ENCODE measurements at places on chromosomes 1 and 21.

DNA sequence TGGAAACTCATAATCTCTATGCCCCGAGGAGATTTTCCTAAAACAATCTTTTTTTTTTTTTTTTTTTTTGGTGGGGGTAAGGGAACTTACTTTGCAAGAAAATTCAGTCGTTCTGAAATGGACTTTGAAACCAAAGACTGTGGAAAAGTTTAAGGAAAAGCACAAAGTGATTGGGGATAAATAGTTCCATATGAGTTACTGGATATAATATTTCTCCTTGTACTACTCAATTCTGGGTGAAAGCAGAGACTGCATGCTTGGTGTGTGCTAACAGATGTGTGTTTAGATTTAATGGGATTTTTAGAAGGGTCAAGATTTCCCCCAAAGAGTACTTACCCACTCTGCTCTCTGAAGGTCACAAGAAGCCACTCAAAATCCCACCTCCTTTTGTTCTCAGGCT lies 204.9 kb upstream of the USP24 start:
- no peak for DNase-seq

DNA sequence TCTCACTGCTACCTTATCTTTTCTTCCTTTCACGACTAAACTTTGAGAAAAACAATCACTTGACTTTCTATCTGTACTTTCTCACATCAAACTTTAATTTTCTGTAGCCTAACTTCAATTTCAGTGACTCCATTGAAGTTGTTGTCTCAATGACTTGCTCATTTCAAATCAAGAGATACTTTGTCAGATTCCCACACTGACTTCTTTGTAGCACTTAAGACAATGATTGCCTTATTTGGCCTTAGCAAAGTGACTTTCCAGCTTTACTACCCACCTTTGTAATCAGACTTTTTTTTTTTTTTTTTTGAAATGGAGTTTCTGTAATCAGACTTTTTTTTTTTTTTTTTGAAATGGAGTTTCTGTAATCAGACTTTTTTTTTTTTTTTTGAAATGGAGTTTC lies 37.0 kb downstream of the AGO4 start:
- DNase-seq: no peak

- DNase-seq: no peak
These were observed 36.4 kb upstream of the BCL9 start for GRCh38 chr1:147504801-147505311.

DNA sequence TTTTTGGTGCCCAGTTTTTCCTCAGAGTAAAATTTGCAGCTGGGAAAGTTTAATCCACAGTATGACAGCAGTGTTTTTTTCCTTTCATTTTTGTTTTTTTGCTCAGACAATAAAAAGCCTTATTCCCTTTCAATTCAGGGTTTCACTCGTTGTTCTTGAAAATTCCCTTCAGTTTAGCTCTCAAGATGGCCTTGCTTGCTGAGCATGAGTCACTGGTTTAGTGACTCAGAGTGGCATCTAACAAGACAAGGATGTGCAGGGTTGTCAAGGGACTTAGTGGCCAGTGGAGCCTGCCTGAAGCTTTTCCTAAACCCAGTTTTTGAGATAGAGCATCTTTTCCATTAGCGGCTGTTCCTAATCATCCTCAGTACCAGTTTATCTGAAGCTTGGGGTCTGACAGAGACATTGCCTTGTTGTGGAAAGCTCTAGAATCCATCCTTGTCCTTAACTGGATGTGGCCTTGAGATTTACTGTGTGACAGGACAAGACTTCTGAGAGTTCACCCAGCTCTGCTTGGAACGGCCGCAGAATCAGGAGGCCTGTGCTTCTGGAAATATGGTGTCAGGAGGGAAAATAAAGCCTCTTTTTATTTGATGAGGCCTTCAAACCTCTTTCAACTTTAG lies 48.4 kb upstream of the DNAJC6 start:
- DNase-seq: peak; percentile 82

DNA sequence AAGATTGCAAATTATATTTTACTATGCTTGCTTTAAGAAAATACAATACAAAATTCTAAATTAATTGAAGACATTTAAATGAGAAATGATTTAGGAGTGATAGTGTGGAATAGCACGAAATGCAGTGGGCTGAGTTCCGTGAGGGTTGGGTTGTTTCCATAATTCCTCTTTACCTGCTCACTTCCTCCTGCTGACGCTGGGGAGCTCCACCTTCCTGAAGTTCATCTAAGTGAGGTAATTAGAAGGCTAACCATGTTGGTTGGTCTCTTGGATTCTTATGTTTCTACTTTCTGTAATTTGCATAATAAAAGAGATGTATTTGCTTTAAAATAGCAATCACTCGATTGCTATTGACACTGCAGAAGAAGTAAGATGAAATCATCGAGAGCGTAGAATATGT lies 4.7 kb downstream of the OR14I1 start:
- DNase-seq: no peak

DNA sequence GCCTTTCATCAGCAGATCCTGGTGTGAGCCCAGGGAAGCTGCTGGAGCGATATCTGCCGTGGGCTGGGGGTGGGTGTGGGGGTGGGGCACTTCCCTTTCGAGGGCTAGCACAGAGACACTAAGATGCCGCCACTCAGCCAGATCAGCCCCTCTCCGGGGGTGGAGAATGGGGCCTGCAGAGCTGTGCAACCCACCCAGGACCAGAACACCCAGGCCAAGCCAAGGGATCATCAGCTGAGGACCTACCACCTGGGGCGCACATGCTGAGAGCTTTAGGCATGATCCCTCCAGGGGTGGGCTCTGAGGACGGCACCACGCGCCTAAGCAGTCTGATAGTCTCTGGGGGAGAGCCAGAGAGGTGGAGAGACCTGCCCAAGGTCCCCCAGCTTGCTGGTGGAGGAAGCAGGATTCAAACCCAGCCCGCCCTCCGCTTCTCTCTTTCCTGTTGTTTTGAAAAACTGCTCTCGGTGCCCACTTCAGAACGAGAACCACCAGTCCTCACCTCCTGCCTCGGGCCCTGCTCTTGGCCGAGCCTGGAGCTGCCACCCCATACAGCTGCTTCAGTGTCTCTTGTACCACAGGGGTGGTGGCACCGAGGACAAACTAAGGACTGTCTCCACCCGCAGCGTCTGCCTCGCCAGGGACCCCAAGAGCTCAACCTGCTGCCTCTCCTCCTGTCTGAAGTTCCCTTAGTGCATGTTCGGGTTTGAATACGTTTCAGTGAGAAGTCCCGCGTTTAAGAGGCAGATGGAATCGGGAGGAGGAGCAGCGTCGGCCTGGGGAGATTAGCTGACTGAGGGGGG lies 39.7 kb upstream of the RUNX3 start:
- DNase-seq: no peak

- no peak for DNase-seq
These were observed 46.5 kb downstream of the SNRPE start for GRCh38 chr1:203907901-203908300.

GRCh38 chr1:170307426-170307825 lies 161.7 kb downstream of the NTMT2 start:
- DNase-seq: peak; percentile 92

GRCh38 chr1:248703674-248704073 lies 1.1 kb upstream of the OR14I1 start:
- no peak for DNase-seq

DNA sequence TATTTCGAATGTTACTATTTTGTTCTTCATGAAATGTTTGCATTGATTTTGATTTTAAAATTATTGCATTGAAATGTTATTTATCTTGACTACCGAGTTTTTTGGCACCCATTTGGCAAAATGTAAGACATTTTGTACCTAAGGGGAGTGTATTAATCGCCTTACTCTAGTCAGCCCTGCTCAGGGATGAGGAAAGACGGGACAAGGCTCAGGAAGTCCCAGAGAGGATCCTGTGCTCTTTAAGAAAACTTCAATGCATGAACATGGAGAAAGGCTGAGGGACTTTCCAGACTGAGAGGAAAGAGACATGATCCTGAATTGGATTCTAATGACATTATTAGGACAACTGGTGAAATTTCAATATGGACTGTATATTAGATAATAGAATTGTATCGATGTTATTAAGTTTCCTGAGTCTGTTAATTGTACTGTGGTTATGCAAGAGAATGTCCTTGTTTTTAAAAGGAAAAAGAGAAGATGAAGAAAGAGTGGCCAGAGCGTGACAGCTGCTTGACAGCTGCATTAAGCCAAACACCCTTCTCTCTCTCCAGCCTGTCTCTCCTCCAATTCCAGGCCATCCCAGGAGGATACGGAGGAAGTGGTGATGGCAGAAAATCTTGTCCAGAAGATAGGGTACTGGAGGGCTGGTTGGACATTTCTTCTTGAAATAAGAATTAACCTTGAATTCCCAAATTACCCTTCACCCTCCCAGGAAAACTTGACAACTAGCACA lies 66.0 kb downstream of the PLEKHA6 start:
- peak; percentile 58 for DNase-seq

GRCh38 chr1:36865602-36865900 lies 168.8 kb downstream of the GRIK3 start:
- no peak for DNase-seq

- DNase-seq: no peak
These were observed 53.0 kb downstream of the VANGL1 start for GRCh38 chr1:115694805-115695204.

GRCh38 chr1:101120868-101121267 lies 95.3 kb upstream of the DPH5 start:
- DNase-seq: no peak

- DNase-seq: peak; percentile 38
These were observed 155.7 kb downstream of the TNFSF18 start for GRCh38 chr1:172895050-172895460.

DNA sequence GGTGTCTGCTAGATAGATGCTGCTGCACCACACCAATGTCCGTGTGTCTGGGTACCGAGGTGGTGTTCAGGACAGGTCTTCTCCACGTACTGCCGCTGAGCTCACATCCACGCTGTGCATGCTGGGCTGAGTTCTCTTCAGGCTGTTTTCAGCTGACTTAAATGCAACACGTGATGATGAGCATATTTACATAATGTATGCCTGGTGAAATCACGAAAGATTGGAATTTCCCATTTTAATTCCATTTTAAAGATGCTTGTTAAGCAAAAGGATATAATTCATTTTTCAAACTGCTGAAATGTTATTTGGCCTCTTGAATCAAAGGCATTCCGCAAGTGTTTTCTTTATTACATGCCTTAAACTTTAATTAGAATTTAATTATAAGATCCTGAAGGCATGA lies 107.9 kb downstream of the FGGY start:
- DNase-seq: no peak

DNA sequence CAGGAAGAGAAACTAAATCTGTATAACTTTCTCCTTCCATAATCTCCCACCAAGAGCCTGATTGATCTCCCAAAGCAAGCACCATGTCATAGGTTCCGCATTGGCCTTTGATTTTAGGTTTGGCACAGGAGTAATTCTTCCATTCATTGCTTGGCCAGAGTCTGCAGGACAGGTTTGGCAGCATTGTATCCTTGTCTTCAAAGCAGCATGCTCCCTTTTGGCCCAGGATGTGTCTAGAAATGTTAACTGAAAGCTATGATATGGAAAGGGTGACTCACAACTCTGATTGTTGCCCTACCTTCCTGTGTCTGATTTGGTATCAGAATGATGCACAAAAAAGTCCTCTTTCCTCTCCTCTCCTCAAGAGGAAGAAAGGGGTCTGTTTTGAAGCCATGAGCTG lies 824.3 kb upstream of the PRMT6 start:
- no peak for DNase-seq

- no peak for DNase-seq
These were observed 304.8 kb downstream of the BRINP3 start for GRCh38 chr1:190172651-190173430.

GRCh38 chr1:44698138-44698537 lies 23.6 kb downstream of the ARMH1 start:
- DNase-seq: peak; percentile 11

- DNase-seq: peak; percentile 19
These were observed 940 bp upstream of the ATAD3A start for GRCh38 chr1:1510912-1511532.
